ENCODE measurements at places on chromosomes 2 and 18.

DNA sequence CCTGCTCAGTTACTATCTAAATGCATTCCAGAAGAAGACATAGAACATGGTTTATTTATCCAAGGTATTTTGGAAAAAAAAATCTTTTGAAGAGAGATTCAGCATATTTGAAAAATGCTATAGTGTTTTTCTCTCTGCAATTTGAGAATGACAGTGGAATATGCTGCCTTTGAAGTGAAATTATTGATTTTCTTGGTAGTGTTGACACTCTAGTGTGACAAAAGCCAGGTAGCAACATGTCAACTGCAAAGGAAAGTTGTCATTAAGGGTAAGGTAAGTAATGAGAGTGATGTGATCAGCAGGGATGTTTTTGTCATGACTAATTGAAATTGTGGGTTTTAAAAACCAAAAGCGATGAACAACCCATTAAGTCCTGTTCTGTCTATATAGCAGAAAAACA, 1387.1 kb upstream of the TMEFF2 start:
- no peak for DNase-seq

DNA sequence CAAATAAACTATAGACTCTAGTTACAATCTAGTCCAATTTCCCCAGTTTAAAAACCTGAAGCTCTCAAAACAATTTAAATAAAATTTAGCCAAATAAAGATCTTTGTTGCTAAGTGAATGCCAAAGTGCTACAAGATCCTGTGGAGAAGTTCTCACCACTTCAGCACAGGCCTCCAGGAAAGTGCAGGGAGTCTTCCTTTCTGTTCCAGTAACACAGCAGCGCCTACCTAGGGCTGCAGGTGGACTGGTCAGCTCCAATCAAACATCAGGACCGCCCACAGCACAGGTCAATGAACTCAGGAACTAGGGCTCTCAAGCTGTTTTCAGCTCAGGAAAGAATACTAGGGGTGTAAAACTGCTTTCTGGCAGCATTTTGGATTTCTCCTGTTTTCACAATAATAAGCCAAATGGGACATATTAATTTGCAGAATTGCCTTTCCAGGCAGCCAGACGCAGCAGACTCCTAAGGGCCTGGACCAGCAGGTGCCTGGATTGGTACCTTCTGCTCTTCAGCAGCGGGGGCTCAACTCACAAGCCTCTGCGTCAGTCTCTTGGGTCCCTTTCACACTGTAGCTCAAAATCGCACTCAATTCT, 1.5 kb downstream of the FAM110C start:
- no peak for DNase-seq

- DNase-seq: no peak
Observed at GRCh38 chr2:167134381-167135072, 246.2 kb downstream of the XIRP2 start.

- DNase-seq: no peak
Observed at GRCh38 chr2:70671092-70671675, 96.8 kb downstream of the ADD2 start.

DNA sequence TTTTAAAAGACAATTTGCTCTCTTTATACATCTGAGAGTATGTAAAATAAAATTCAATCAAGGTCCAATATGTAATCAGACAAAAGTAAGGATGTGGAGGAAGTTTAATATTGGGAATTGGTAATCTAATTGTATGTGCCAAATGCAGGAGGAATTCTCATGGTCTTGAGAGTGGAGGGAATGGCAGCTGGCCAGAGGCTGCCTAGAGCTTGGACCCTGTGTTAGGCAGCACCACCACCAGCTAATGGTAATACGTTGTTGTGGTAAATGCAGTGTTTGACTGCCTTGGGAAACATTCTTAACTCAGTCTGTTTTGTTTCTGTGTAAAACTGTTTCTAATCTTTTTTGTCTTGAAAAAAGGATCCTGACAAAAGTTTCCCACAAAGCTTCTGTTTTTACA, 30.0 kb downstream of the GALNT1 start:
- no peak for DNase-seq

GRCh38 chr18:2547477-2548087, 23.7 kb downstream of the METTL4 start:
- no peak for DNase-seq

GRCh38 chr2:10798783-10799182, 13.8 kb downstream of the PDIA6 start:
- DNase-seq: no peak

DNA sequence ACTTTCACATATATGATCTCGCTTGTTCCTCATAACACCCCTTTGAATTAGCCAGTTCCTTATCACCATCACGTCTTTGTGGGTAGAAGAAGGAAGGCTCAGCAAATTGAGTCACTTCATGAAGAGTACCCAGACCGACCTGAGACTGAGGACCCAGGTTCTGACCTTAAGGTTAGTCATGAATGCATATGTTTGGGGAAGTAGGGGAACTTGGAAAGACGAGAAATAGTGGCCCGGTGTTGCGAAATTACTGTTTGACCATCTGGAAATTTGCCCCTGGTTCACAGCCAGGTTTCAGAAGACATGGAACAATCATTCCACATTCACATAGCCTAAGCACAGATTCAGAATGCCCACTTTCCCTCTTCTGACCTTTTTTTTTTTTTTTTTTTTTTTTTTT, 59.8 kb downstream of the MEIS1 start:
- DNase-seq: no peak

DNA sequence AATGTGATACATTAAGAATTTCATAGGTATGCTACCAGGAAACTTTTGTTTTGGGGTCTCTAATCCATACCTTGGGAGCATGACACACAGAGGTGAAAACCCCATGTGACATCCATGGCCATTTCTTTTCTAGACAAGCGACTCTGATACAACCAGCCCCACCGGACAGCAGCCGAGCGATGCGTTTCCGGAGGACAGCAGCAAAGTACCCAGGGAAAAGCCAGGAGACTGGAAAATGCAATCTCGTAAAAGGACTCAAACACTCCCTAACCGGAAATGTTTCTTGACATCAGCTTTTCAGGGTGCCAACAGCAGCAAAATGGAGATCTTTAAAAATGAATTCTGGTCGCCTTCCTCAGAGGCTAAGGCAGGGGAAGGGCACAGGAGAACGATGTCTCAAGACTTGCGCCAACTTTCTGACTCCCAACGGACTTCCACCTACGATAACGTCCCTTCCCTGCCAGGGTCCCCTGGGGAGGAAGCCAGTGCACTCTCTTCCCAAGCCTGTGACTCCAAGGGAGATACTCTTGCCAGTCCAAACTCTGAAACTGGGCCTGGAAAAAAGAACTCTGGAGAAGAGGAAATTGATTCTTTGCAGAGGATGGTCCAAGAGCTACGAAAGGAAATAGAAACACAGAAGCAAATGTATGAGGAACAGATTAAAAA, 48.9 kb downstream of the BMP10 start:
- DNase-seq: no peak

GRCh38 chr2:204370172-204370718, 175.0 kb upstream of the PARD3B start:
- DNase-seq: no peak

DNA sequence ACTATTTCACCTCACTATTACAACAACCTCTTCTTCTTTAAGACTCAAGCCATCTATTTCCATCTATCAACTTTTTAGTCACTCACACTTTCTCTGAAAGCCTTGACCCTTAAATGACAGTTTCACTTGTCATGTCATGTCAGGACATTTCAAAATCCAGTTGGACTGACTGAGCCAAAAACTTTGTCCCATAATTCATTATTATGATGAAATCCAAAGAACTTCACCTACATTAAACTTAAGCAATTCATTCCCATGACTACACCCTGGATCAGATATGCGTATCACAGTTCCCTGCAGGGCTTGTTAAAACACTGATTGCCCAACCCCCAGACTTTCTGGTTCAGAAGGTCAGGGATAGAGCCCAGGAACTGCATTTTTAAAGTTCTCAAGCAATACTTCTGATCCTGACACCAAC, 26.5 kb downstream of the LDAH start:
- no peak for DNase-seq

GRCh38 chr2:28356095-28356911, 36.4 kb upstream of the FOSL2 start:
- no peak for DNase-seq

DNA sequence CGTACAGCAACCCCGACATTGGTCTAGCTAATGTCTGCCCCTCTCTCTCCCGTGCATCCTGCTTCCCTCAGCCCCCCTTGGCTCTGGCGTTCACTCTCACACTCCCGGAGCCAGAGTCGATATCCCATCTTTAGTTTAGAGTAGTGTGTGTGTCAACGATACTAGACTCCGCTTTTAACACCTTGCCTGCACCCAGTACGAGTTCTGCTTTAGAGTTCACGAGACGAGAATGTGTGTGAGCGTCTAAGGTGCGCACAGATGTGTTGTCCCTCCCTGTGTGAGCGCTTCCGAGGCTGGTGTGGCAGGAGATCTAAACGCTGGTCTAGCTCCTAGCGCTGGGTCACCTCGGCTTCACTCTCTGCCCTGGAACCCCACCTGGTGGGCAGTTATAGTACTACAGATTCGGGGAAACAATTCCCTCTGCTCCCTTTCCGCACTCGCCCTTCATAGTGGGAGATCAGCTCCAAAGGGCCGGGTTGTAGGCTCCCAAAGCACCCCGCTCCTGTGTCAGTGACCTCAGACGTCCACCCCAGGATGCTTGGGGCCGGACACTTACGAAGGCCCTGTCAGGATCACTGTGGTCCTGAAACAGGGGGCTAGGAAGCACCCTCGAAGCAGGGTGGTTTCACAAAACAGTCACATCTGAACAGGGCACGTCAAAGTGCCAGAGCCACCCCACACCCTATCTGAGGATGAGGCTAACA, 2.6 kb upstream of the CYP26B1 start:
- peak; percentile 16 for DNase-seq

DNA sequence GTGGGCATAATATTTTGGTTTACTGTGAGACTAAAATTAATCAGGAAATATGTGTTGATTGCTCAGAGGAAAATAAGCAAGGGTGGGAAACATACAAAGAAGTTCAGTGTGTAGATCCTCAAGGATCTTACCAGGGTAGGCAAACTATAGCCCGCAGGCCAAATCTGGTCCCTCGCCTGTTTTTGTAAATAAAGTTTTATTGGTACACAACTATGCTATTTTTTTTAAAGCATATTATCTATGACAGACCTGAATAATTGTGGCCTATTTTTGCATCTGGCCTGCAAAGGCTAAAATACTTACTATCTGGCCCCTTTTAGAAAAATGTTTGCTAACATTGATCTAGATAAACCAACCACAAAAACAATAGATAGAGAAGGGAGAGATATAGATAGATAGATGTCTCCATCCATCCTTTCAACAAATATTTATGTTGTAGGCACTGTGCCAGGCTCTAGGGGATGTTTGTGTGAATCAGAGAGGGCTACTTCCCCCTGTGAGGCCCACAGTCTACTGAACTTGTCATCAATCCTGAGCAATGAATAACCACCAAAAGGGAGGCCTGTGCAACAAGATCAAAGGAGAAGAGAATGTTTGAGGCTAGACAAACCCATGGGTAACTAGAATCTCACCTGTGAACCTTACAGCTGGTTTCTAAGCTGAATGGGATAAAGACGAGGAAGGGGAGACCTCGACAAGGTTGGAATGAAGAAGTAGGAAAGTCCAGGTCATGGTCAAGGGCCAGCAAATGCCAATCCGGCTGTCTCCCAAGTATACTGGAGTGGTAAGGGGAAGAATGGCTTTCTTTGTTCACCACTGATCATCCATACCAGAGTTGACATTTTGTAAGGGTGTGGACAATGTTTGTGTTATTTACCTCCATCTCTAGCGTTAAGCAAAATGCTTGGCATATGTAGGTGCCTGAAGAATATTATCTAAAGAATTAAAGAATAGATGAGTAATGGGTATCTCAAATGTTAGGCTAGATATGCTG, 23.6 kb downstream of the ALPK2 start:
- DNase-seq: no peak

- no peak for DNase-seq
Observed at GRCh38 chr2:111702119-111702803, 181.7 kb downstream of the ANAPC1 start.

DNA sequence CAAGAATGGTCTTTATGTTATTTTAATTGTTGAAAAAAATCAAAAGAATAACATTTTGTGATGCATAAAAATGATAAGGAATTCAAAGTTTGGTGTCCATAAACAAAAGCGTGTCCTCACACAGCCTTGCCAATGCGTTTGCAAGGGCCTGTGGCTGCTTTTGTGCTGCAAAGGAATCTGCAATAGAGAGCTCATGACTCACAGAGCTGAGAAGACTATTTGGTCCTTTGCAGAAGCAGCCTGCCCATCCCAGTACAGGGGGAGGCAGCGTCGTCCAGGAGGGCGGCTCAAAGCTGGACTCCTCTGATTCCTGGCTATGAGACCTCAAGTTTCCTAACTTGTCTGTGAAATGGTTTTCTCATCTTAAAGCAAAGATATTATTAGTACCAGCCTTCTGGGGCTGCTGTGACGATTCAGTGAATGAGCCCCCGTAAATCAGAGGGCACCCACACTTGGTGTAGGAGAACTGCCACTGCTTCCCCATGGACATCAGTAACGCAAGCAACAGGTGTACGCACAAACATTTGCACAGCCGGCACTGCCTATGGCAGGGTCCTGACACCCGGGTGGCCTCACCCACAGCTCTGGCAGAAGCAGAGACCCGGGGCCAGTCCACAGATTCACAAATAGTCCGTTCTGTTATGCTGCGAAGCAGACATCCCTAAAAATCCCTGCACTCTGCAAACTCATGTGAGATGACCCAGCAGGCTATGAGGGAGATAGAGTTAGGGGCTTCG, 70.6 kb upstream of the ASAP2 start:
- no peak for DNase-seq

DNA sequence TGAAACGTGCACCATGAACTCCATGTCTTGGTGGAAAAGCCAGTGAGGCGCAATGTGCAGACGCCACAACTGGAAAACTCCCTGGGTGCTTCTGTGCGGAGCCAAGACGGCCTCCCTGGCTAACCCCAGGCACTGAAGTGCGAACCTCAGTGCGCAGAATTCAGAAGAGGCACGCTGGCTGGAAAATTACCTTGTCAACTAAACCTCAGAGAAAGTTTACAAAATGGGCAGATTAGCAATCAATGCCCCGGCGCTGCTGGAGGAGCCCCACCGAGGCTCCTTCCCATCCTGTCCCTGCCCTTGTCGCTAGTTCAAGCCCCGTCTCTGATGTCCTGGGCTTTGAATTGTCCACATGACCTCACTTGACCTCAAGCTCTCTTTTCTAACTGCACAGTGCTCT, 22.2 kb downstream of the SNORC start:
- no peak for DNase-seq

DNA sequence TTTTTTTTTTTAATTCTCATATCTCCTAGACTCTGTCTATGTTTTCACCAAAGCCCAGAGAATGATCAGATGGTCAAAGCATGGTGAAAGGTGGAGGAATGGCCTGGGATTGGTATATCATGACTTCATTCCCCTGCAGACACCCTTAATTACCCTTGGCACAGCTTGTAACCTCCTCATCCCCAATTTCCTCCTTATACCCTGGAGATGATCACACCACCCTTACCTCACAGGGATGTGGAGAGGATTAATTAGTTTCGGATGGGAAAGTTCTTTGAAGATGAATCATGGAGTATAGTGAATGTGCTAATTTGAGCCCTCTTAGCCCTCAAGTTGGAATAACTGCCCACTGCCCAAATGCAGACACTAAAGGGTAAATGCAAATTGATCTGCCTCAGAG, 138.0 kb upstream of the LYPD6 start:
- no peak for DNase-seq

All from activated naive CD4-positive, alpha-beta T cell (primary cell).